ENCODE measurements at places on chromosomes 11 and 22. TPM values are rescaled to one million over a fixed set of nuclear protein-coding genes. Genes with fewer than 3 reads are reported as not detected.

MB gene
- total RNA-seq, result not detected

TENM4 gene
- 16.4 TPM for total RNA-seq

BBS1 gene
- 27.7 TPM for total RNA-seq

HSPB2 gene
- 0.18 TPM for total RNA-seq

ENTHD1 gene
- total RNA-seq, result not detected

MOV10L1 gene
- 14.8 TPM for total RNA-seq

All from smooth muscle cell of bladder (primary cell).